ENCODE measurements at places on chromosomes 3 and 15. TPM values are rescaled to one million over a fixed set of nuclear protein-coding genes. Genes with fewer than 3 reads are reported as not detected.

DNA sequence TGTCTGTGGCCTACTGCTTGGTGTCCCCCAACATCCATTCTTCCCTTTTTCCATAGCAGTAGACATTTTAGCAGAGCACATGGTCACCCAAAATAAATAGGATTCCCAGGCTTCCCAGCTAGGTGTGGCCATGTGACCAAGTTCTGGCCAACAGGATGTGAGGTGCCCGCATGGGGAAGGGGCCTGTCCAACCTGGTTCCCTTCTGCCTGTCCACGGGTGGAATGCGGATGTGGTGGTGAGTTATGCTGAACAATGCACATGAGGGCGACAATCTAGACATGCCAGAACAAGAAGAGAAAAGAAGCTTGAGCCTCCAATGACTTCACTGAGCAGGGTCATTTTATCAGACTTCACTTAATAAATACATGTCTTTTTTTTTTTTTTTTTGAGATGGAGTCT, 77.6 kb upstream of the DLG1 start:
- DNase-seq, result no peak

GRCh38 chr3:190369668-190370295, 18.2 kb upstream of the CLDN16 start:
- no peak for DNase-seq

GRCh38 chr3:116020495-116020894, 397.2 kb downstream of the GAP43 start:
- no peak for DNase-seq

DNA sequence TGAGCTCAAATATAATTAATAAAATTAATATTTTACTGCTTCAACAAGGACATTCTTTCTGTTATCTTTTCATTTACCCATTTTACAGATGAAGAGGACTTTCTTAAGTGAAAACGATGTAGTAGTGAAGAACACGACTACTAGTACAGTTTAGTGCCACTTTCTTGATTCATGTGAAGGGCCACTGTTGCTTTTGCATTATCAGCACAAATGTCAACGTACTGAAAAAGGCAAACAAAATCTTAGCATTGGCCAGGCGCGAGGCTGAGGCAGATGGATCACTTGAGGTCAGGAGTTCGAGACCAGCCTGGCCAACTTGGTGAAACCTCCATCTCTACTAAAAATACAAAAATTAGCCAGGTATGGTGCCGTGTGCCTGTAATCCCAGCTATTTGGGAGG, 9.5 kb downstream of the PPP1R14D start:
- no peak for DNase-seq

NRROS gene
- total RNA-seq, result 14.1 TPM

GRCh38 chr15:78830514-78831228, 19.4 kb upstream of the ADAMTS7 start:
- no peak for DNase-seq

DNA sequence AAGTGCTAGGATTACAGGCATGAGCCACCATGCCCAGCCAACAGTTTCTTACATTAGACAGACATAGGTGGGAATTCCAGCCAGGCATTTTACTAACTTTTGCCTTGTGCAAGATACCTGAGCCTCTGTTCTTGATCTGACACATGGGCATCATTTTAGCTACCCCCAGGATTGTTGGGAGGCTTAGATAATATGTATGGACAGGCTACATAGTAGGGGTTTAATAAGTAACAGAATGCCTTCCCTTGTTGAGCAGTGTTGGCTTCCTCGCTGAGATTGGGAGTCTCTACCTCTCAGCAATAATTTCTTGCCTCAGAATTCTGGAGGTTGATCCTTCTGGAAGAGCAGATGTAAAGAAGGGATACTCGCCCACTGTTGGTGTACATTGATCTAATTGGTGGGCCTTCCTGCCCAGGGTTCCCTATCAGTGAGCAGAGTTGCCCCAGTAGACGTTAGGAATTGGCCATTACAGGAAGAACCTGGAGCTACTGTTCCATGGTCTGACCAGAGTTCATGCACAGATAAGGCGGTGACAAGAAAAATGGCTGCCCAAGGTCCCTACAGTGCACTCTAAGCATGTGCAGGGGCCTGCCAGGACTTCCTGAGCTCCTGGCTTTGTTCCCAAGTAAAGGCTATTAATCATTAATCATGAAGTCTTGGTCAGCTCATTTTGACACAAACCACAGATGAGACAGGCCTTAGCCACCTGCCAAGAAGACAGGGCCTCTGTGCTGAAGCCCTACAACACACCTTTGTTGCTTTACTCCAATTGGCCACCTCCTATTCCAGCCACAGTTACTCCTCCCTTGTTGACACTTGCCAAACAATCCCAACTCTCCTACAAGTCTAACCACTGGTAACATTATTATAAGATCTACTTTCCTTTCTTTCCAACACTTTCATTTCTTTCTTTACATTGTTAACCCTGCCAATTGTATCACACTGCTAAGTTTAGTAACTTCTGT, 5.0 kb upstream of the IL17RE start:
- no peak for DNase-seq

- DNase-seq, result no peak
Measured at GRCh38 chr3:194054016-194054415, 81.9 kb upstream of the HES1 start.

ARHGAP31 gene
- 44.8 TPM for total RNA-seq

GRCh38 chr3:176155012-176155411, 1042.3 kb downstream of the TBL1XR1 start:
- DNase-seq, result no peak

- DNase-seq, result no peak
Measured at GRCh38 chr3:113953677-113954076, 5.9 kb downstream of the ZDHHC23 start.

DNA sequence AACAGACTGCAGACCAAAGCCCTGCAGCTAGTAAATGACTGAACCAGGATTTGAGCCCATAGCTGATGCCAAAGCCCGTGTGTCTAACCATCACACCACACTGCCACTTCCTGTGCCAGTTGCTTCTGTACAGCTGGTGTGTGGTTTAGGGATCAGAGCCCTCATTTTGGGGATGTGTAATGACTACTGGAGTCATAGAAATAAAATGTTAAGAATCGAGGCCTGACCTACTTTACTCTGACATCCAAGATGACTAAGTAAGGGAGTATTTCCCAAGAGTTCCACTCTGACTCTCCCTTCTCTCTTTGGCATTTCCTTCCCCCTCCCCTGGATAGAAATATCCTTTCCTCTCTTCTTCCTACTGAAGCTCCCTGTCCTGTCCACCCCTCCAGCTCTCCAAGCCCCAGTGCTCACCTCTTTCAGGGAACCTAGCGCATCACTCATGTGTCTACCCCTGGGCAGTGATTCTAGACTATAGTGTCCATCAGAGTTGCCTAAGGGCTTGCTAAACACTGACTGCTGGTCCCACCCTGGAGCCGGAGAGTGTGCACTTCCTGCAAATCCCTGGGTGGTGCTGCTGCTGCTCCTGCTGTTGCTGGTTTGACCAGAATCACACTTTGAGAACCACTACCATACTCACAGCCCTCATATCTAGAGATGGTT, 53.8 kb downstream of the MGLL start:
- DNase-seq, result no peak

DNA sequence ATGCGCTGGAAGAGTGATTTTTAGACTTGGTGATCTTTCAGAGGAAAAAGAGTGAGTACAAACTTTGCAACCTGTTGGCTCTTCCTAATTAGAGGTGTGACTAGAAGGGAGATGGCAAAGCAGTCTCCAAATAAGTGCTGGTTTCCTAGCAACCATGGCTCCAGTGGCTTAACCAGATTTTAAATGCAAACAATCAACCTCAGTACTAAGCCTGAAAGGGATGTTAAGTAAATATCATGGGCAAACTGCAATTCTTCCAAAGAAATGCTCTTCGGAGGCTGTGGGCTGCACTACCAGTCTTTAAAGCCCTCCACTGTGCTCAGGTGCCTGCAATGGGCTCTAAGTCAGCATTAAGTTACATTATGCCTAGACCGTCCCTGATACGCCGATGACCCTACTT, 678.1 kb upstream of the CCDC54 start:
- no peak for DNase-seq

GRCh38 chr3:58899159-58899952, 150.5 kb downstream of the CFAP20DC start:
- DNase-seq, result no peak

- DNase-seq, result no peak
Measured at GRCh38 chr3:78633626-78634025, 1134.2 kb downstream of the ROBO1 start.

GRCh38 chr3:32480604-32481003, 22.0 kb downstream of the CMTM6 start:
- DNase-seq, result no peak

FAM107A gene
- 305 TPM for total RNA-seq

CAMP gene
- total RNA-seq, result not detected

- no peak for DNase-seq
Measured at GRCh38 chr3:24387000-24387399, 107.7 kb downstream of the THRB start.

GRCh38 chr3:33877187-33877586, 78.8 kb downstream of the PDCD6IP start:
- no peak for DNase-seq

HTD2 gene
- 15.1 TPM for total RNA-seq

CMTM7 gene
- total RNA-seq, result 22.1 TPM

- DNase-seq, result no peak
Measured at GRCh38 chr15:36951731-36952247, 148.6 kb downstream of the MEIS2 start.

- DNase-seq, result no peak
Measured at GRCh38 chr3:8739757-8740504, 6.3 kb downstream of the CAV3 start.

DNA sequence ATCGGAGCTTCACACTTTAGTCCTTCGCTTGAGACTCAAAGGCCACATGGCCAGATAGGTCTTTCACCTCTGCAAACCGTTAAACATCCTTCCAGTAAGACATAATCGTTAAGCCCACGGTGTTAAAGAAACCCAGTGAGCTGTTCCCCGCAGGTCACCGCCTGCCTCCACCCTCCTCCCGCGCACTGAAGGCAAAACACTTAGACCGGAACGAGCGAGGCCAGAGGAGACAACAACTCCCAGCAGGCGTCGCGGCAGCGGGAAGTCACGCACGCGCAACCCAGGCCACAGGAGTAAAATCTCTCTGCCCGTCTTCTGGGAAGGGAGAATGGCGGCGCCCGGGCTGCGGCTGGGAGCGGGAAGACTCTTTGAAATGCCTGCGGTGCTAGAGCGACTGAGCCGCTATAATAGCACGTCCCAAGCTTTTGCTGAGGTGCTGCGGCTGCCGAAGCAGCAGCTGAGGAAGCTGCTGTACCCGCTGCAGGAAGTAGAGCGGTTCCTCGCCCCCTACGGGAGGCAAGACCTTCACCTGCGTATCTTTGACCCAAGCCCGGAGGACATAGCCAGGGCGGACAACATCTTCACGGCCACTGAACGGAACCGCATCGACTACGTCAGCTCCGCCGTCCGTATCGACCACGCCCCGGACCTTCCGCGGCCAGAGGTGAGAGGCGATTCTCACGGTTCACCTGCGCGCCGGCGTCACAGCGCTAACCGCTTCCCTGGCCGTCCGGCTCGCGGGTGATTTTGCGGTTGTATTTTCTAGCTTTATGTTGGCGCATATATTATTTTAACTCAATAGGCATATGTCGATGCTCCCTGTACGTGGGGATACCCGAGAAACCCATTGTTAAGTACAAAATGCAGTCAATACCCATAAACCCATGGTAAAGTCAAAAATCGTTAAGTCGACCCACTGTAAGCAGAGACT, at the start of gene GTPBP8:
Gene GTPBP8, plus strand, starts transcription at position 313 of the 931 bp plus-strand sequence. Its CDS starts 16 bp downstream, at position 329.
- peak; percentile 73 for DNase-seq

GRCh38 chr3:76266511-76266910, 481.2 kb upstream of the ZNF717 start:
- no peak for DNase-seq

DNA sequence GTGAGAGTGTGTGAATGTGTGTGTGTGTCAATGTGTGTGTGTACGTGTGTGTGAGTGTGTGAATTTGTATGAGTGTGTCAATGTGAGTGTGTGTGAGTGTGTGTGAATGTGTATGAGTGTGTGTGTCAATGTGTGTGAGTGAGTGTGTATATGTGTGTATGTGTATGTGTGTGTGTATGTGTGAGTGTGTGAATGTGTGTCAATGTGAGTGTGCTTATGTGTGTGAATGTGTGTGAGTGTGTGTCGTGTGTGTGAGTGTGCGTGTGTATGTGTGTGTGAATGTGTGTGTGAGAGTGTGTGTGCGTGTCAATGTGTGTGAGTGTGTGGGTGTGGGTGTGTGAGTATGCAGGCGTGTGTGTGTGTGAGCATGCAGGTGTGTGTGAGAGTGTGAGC, 93.5 kb upstream of the ALDH1A3 start:
- no peak for DNase-seq

GRCh38 chr3:129442486-129442885, 2.5 kb downstream of the IFT122 start:
- no peak for DNase-seq

ZPLD1 gene
- total RNA-seq, result not detected

DNA sequence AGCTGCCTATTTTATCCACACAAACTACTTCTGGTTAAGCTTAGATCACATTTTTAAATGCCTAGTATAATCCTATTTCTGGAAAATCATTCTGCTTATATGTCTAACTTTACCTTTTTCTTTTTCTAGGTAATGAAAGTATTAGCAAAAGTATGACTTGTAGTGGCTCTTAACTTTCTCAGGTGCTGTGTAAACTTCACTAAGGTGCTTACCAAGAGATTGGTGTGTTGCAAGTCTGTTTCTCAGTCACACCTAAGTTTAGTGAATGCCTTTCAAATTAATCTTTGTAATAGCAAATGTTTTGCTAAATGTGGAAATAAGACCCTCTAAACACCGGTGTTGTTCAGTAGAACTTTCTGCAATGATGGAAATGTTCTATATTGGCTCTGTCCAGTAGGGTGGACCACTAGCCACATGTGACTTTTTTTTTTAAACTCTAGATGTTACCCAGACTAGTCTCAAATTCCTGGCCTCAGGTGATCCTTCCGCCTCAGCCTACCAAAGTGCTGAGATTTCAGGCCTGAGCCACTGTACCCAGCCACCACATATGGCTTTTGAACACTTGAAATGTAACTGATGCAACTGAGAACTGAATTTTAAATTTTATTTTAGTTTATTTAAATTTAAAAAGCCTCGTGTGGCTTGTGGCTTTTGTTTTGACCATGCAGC, 22.0 kb downstream of the ARL13B start:
- DNase-seq, result no peak

GRCh38 chr3:9767418-9767817, 2.3 kb downstream of the CAMK1 start:
- DNase-seq, result no peak

MAP1A gene
- 20.8 TPM for total RNA-seq

ARGFX gene
- not detected for total RNA-seq

DNA sequence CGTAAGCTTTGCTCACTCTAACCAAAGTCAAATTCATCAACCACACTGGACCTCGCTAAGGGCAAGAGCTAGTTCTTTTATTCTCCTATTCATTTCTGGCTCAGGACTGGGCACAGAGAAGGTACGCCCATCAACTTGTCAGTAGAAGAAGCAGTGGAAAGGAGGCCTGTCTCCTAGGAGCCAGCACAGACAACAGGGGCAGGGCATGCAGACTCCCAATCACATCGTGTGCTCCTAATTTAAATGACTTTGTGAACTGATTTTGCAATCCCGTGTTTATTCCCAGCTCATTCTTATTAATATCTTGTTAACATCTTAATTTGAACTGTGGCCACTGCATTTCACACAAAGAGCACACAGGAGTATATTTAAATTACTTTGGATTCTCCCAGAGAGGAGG, 161.1 kb upstream of the BCL6 start:
- DNase-seq, result peak; percentile 43
